CD4-positive, alpha-beta T cell treated with Interleukin-2 at 100 ng/mL for 4 hours (primary cell): ENCODE measurements at places on chromosomes 12 and 14.

DNA sequence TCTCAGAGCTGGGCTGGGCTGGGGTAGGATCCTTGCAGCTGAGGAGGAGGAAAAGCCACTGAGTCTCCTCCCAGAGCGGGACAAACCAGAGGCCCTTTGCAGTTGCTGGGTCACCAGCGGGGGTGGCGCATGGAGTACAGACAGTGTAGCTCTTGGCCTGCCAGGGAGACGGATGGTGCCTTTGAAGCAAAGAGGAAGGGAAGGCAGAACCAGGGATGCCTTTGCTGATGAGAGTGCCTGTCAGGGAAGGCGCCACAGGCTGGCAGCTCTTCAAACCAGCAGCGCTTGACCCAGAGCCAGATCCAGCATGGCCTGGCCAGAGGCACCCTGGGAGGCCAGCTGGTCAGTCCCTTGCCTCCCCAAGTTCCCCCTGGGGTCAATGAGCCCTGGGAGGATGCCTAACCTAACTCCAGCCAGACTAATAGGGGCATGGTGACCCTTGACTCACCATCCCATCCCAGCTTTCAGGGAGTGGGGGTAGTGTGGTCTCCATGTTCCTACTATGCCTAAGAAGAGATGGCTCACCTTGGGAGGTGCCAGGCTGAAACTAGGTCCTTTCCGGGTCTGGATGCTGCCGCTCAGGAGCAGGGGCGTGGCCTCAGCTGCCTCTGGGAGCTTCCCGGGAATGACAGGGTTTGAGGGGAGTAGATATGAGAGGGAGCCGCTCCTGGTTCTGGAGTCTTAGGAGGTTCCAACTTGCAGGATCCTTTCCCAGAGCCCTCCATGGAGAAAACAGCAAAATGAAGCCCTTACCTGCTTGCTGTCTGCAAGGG, 19.8 kb downstream of the VASH1 start:
- no peak for DNase-seq

- no peak for DNase-seq
Measured at GRCh38 chr14:101379842-101380241, 181.5 kb upstream of the DIO3 start.

DNA sequence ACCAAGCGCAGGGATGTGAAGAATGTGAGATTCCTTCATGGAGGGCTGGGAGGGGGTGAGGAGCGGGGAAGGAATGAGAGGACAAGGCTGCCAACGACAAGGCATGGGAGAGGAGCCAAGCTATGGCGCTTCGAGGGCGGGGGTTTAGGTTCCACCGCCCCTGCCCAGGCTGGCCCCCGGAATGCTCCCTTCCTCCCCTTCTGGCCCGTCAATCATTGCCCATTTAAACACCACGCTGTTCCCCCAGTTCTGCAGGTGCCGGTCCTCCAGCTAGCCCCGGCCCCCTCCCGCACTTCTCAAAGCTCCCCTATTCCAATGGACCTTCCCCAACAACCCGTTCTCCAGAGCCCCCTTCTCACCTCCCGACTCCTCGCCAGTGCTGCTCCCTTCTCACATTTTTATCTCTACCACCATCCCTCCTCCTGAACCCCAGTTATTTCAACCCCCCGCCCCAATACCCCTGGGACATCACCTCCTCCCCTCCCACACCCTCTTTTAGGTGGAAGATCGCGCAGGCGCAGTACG, 428 bp downstream of the RNF41 start:
- DNase-seq, result no peak

- DNase-seq, result peak; percentile 34
Measured at GRCh38 chr12:53476769-53477209, 22.5 kb downstream of the MAP3K12 start.

DNA sequence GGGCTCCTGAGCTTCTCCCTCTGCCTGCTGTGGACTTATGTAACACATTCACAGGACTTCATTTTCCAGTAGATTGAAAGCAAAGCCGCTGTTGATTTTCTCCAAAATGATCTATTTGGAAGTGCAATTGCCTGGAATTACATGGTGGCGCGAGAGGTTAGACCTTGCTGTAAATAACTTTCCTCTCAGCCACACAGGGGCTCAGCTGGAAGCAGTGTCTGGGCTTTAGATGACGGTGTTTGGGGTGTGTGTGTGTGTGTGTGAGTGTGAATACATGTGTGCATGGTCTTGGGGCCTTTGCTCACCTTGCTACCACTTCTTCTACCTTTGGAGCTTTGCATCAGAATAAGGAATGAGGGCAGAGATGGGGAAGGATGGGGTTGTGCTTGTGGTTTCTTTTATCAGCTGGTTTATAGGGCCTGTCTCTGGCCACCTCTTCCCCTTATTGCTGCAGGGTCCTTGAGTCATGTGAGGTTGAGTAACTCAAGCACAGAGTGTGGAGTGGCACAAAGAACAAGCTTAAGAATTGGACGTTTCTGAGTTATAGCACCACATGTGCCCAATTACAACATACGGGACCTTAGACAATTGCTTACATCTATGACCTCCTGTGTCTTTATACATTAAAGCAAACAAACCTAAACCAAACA, 280.6 kb downstream of the NRXN3 start:
- no peak for DNase-seq

GRCh38 chr12:2535583-2536204, 259.1 kb upstream of the FKBP4 start:
- DNase-seq, result no peak

- no peak for DNase-seq
Measured at GRCh38 chr14:104806625-104807465, 5.9 kb downstream of the ZBTB42 start.

- DNase-seq, result no peak
Measured at GRCh38 chr12:119198440-119198839, 19.7 kb downstream of the HSPB8 start.

DNA sequence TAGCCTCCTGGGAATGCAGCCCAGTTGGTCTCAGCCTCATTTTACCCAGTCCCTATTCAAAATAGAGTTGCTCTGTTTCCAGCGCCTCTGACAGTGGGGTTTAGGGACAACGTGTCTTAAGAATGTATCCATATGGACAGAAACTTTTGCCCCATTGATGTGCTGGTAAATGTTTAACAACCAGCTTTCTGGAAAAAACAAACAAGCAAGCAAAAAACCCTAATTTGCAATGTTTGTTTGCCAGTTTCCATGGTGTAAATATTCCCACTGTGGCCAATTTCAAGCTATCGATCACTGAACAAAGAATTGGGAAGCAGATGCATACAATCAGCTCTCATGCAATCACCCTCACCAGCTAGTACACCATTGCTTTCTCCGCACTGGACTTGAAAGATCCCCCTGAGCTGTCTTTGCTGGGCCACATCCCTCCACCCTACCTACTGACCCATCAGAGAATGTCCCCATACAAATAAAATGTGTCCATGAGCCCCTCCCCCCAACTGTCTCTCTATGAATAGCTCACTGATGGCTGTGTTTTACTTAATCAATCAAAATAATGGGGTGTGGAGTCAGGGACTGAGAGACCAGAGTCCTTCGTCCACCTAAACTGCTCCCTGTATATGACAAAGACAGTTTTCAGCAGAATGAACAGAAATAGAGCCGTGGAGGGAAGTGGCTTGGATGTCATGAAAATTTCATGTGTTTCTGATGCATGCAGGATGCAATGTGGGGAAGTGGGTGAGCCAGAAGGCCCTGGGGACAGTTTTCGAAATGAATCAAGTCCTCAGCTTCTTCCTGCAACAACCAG, 40.8 kb downstream of the CCDC60 start:
- DNase-seq, result no peak

DNA sequence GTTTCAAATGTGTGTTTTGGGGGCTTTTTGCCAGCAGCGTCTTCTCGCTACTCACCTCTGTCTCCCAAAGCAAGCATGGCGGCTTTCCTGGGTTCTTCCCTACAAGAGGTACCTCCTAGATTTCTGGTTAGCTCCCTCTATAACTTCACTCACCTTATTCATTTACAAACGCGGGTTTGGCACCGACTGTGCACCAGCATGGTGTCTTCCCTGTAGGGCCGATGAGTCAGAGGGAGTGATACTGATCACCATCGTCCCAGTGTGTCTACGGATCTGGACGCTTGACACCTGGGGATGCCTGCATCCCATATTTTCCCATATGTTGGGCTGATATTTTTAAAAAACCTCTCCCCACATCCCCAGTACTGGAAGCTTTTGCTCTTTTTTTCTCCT, 8.0 kb upstream of the SERPINA12 start:
- no peak for DNase-seq

DNA sequence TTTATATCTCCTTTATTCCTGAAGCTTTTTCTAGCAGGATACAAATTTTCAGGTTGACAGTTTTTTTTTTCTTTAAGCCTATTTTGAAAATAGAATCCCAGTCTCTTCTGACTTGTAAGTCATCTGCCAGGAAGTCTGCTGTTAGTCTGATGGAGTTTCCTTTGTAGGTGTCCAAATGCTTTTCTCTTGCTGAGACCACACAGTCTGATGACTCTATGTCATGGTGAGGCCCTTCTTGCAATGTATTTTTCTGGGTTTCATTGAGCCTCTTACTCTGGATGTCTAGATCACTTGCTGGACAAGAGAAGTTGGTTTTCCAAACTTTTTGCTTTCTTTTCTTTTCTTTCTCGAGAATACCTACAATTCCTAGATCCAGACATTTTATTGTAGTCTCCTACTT, 30.6 kb downstream of the USP15 start:
- DNase-seq, result no peak

DNA sequence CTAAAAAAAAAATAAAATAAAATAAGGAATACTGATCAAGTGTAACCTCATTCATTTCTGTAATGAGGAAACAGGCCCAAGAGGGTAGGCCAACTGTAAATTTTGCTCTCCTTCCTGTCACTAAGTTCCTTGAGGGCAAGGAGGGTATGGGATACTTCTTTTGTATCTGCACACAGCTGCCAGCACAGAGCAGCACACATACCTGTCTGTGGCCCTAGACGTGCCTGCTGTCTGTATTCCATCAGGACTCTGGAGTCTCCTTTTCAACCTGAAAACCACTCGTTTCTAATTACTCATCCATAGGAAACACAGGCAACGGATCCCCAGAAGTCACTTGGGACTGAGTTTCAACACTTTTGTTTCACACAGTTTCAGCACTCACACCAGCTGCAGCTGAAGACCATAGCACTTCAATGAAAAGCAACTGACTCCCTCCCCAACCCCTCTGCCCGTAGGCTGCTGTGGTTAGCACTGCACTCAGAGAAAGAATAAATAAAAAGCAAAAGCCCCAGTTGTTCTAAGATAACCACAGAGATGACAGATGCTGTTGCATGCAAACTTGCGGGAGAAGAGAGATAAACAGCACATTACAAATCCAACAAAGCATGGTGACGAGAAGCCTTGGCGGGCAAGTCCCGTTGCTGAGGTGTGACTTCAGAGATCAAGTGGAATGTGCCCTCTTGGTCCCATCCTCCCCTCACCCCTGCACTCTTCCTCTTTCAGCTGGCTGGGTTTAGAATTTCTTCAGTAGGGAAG, 24.9 kb downstream of the CRACR2A start:
- peak; percentile 35 for DNase-seq
